H1 (cell line): ENCODE measurements at places on chromosomes 3 and 15. TPM values are rescaled to one million over a fixed set of nuclear protein-coding genes. Genes with fewer than 3 reads are reported as not detected.

The UNC45A gene
- 75.4 and 84.2 TPM in 2 replicates for total RNA-seq

The GXYLT2 gene
- total RNA-seq: 3.9 and 5.6 TPM in 2 replicates

The RTP4 gene
- total RNA-seq: not detected in 2 replicates

The HIGD2B gene
- not detected in 2 replicates for total RNA-seq

The CDV3 gene
- 149 and 163 TPM in 2 replicates for total RNA-seq

The C3orf49 gene
- total RNA-seq: not detected in 2 replicates

The FAN1 gene
- 24.9 and 25.0 TPM in 2 replicates for total RNA-seq

The NUP210 gene
- total RNA-seq: 53.4 and 53.7 TPM in 2 replicates

The EXD1 gene
- 0.54 TPM in 1 of 2 replicates, not detected in the other for total RNA-seq

The SLC24A5 gene
- not detected in 2 replicates for total RNA-seq

The LNP1 gene
- total RNA-seq: 8.0 and 8.7 TPM in 2 replicates

The GOLGA6D gene
- total RNA-seq: 0.69 and 0.73 TPM in 2 replicates

The PCOLCE2 gene
- total RNA-seq: 11.6 and 12.6 TPM in 2 replicates

The SH2D7 gene
- not detected in 2 replicates for total RNA-seq

The RBP2 gene
- total RNA-seq: not detected in 2 replicates

The LMAN1L gene
- not detected in 2 replicates for total RNA-seq

The GPR160 gene
- 16.6 and 16.7 TPM in 2 replicates for total RNA-seq

The IL17RE gene
- total RNA-seq: 4.4 and 4.9 TPM in 2 replicates

The WDR93 gene
- total RNA-seq: not detected in 2 replicates

The SAXO2 gene
- 3.1 and 3.8 TPM in 2 replicates for total RNA-seq

The PPP1R14D gene
- total RNA-seq: not detected in 2 replicates

The GOLGA6L4 gene
- total RNA-seq: 3.6 and 3.7 TPM in 2 replicates

The LRRC31 gene
- not detected in 2 replicates for total RNA-seq
